T-helper 1 cell (primary cell): ENCODE measurements at places on chromosomes 3 and 15.

DNA sequence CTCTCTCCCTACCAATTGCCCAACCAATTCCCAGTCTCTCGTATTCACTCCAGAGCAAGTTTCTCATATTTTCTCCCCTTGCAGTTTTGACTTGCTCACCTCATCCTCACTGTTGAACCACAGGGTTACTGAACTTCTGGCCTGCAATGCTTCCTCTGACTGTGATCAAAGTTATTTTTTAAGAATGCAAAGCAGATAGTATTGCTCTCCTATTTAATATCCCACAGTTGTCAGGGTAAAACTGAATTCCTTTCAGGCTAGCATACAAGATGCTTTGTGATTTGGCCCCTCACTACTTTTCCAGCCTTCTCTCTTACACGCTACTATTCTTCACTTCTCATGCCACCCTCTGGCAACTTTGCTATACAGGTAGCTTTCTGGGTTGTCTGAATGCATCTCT lies 80.9 kb downstream of the LRRFIP2 start:
- DNase-seq: no peak

GRCh38 chr3:186124592-186124991 lies 15.7 kb upstream of the ETV5 start:
- DNase-seq: no peak

DNA sequence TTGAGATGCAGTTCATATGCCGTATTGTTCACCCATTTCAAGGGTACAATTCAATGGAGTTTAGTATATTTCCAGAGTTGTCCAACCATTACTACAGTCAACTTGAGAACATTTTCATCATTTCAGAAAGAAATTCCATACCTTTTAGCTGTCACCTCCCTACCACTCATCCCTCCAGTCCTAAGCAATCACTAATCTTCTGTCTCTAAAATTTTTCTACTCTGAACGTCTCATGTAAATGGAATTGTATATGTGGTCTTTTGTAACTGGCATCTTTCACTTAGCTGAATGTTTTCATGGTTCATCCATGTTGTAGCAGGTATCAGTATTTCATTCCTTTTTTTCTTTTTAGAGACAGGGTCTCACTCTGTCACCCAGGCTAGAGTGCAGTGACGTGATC lies 51.1 kb downstream of the CMTM7 start:
- DNase-seq: no peak

DNA sequence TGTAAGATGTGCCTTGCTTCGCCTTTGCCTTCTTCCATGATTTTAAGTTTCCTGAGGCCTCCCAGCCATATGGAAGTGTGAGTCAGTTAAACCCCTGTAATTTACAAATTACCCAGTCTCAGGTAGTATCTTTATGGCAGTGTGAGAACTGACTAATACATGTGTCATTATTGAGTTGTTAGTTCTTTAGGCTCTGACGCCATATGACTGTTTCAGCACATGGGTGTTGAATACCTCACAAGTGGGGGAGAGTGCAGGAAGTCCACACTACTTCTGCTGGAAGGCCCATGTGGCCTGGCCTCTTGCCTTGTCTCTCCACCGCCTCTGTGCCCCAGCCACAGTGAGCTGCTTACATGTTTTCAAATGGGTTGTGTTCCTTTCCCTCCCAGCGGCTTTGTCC lies 28.5 kb downstream of the MFSD1 start:
- no peak for DNase-seq

DNA sequence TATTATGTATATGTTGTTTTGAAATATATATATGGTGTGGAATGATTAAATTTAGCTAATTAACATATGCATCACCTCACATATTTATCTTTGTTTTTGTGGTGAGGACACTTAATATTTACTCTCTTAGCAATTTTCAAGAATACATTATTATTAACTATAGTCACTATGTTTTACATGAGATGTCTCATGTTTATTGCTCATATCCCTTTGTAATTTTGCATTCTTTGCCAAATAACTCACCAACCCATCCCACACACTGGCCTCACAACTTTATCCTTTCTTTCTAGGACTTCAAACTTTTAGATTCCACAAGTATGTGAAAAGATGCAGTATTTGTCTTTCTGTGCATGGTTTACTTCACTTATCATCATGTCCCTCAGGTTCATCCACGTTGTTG lies 950.2 kb upstream of the CADM2 start:
- no peak for DNase-seq

- DNase-seq: no peak
These were observed 249.3 kb downstream of the BBX start for GRCh38 chr3:107772016-107772415.

GRCh38 chr15:61186905-61187741 lies 42.0 kb downstream of the RORA start:
- no peak for DNase-seq

DNA sequence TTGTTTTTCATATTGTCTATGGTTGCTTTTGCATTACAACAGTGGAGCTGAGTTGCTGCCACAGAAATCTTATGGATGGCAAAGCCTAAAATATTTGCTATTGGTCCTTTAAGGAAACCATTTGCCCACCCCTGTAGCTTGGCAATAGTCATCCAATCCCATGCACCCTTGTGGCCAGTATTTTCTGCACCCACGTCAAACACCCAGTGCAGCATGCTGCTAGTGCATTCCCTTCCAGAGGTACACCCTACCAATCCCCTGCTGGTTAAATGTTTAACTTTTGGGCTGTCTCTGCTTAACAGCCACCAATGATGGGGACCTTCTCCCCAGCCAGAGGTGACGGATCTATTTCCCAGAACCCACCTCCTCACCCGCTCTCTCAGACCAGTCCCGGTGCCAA lies 23.8 kb upstream of the SLC6A11 start:
- no peak for DNase-seq

- no peak for DNase-seq
These were observed 39.6 kb upstream of the SECISBP2L start for GRCh38 chr15:49085696-49086459.

- DNase-seq: no peak
These were observed 64.2 kb downstream of the SCAPER start for GRCh38 chr15:76840830-76841460.

GRCh38 chr3:150901793-150902192 lies 3.4 kb downstream of the MINDY4B start:
- DNase-seq: no peak

GRCh38 chr15:60773901-60774300 lies 295.0 kb upstream of the ICE2 start:
- no peak for DNase-seq

DNA sequence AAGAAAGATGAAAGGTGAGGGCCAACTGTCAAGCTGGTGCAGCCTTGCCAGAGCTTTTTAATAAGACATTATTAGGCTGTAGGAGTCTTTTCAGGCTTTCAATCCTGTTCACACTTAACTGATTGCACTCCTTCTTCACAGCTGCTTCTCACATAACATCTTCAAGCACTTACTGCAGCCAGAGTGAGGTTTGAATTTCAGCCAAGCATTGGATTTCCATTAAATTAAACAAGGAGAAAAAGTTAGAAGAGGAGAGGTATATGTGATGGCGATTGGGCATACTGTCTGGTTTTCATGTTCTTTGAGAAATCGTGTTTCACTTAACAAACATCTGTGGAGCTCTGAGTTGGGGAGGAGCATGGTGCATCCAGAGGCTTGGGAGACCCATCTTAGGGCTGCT lies 392.8 kb upstream of the LRRC3B start:
- DNase-seq: no peak

DNA sequence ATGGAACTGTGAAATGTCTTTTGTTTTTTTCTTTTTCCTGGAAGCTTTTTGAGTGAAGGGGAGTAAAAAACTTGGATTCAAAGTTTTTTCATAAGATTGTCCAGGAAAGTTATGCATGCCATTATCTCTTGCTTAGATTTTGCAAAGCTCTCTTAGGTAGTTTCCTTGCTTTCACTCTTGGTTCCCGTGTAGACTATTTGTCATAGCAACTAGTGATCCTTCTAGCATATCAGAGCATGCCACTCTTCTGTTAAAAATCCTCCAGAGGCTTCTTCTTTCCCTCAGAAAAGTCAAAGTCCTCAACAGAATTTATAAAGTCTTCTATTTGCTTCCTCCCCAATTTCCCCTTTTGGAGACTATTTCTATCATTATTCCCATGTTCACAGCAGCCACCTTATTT lies 21.1 kb downstream of the GTF2E1 start:
- DNase-seq: no peak

GRCh38 chr3:97655971-97656370 lies 108.6 kb upstream of the ARL6 start:
- DNase-seq: no peak

DNA sequence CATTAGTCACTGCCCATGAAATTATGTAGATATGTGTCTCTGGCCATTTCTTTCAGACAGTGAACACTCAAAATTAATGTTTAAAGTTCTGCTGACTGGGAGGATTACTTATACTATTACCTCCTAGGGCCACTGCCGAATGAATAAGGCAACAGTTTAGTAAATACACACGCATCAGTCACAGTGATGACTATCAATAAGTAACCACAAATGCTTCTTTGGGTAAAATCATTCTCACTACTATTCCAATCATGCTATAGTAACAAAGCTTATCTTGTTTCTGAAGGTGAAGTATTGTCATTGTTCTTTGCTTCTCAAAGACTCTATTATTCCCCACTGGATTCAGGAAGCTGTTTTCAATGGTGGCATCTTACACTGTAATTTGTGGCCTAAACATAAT lies 478.8 kb downstream of the EPHA3 start:
- DNase-seq: no peak

- peak; percentile 5 for DNase-seq
These were observed 768 bp upstream of the SEMA5B start for GRCh38 chr3:123028233-123028828.

DNA sequence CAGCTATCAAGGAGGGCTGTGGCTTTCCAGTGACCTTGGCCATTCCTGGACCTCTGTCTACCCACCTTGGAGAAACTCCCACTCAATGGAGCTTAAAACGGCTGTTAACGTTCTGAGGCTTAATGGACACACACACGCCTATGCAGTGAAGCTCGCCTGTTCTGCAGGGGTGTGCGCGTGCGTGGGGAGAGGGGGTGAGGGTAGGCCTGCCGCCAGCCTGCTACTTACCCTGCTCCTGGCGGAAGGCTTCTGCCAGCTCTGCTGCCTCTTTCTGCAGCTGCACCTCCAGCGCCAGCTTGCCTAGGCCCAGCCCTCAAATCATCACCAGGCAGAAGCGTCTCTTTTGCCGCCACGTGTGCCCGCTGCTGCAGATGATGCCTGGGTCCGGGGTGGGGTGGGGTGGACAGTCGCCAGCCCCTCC lies 23.2 kb upstream of the PARL start:
- DNase-seq: no peak

- no peak for DNase-seq
These were observed 306.4 kb downstream of the MAGI1 start for GRCh38 chr3:65732051-65732935.

DNA sequence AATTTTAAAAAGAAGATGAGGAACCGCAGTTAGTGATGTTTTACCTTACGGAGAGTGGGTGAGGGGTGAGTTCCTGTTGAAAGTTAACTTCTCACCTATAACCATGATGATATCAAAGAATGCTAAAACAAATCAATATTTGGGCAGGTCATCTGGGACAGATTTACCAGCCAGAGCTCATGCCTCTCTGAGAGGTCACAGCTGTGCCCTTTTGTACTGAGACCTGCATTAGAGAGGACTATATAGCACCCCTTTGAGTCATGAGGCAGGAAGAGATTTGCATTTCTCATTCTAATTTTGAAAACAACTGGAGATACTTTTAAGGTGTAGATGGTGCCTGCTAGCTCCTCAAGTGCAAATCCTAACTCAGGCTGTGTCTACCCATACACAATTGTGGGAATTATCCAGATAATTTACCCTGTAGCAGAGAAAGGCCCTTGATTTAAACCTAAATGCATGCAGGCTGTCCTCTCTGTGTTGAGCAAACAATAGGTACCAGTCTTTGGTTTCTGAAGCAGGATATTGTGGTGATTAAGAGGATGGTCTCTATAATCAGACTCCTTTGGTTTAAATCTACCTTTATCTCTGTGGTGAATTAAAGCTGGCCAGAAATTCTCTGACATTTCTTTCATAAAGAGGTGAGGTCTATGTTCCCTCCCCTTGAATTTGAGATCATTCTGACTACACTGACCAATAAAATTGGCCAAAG lies 5.8 kb upstream of the TM4SF4 start:
- no peak for DNase-seq

DNA sequence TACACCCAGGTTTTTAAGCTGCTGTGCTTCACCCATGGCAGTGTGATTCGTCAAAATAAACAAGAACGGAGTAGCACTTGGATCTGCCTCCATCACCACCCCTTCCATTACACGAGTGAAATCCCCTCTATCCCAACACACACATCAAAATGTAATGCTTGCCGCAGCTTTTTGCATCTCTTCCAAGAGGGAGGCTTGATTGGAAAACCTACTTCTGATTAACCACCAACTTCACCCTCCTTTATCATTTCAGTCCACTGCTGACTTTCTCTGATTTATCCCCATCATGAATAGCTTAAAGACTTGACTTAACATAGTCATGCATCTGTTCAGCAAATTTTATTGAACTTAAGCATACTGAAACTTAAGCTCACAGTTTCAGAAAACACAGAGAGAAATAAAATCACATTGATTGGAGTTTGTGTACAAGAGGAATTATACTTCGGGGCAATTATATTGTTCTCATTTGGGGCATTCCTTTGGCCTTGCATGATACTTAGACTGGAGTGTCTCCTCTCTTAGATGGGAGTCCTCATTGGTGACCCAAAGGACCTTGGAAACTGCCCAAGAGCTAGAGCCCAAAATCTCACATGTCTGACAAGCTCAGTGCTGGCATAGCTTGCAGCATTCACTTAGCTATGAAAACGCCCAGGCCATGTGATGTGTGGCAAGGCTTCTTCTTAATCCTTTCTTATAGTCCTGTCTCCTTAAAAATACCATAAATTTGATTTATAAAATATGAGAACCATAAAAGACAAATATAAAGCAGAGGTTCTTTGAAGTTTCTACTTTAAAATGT lies 124.3 kb upstream of the UMPS start:
- DNase-seq: no peak

DNA sequence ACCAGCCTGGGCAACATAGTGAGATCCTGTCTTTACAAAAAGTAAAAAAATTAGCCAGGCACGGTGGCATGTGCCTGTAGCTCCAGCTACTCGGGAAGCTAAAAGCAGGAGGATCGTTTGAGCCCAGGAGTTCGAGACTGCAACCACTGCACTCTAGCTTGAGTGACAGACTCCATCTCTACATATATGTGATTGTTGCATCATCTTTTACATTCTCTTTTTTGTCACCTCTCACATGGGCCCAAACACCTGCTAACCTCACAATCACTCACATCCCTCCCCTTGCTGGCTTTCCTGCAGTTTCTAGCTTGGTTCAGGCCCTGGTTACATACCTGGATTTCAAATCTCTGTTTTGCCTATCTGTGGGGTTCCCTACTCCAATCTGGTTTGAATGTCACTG lies 19.4 kb downstream of the MYLK start:
- no peak for DNase-seq

- no peak for DNase-seq
These were observed 849 bp upstream of the HDAC11 start for GRCh38 chr3:13479332-13479581.

DNA sequence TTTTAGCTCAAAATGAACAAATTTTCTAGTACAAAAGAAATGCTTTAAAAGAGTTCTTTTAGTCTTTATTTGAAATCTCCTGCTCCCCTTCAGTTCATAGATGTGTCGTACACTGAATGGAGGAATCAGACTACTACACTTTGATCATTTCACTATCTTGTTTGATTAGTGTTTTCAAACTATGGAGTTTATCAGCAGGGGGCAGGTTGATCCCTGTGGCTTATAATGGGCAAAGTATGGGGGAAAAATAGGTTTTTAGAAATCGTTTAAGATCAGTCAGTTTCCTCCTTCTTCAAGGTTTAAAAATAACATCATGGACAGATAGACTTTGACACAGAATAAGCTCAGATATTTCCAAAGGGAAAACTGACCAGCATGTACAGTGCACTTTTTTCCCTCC lies 701.7 kb downstream of the CADM2 start:
- DNase-seq: no peak
